ENCODE measurements at places on chromosomes 11 and 22.
A peak's percentile ranks its signal among the peaks of the same experiment; 100 is the strongest.

- DNase-seq, result no peak
- H3K27me3 ChIP-seq, result peaks cover 67% of the 10 kb centered on the region
- H3K4me3 ChIP-seq, result no peak overlapping the region
- no peaks in the 10 kb centered on the region for H3K4me1 ChIP-seq
- H3K36me3 ChIP-seq, result no peaks in the 10 kb centered on the region
- H3K27ac ChIP-seq, result no peak overlapping the region
Measured at GRCh38 chr22:47836957-47837356, 1074.5 kb downstream of the TBC1D22A start.

GRCh38 chr11:83554876-83555275 is 268.7 kb upstream of the CCDC90B start:
- no peak overlapping the region for H3K4me3 ChIP-seq
- H3K4me1 ChIP-seq, result no peaks in the 10 kb centered on the region
- DNase-seq, result no peak
- no peaks in the 10 kb centered on the region for H3K27me3 ChIP-seq

DNA sequence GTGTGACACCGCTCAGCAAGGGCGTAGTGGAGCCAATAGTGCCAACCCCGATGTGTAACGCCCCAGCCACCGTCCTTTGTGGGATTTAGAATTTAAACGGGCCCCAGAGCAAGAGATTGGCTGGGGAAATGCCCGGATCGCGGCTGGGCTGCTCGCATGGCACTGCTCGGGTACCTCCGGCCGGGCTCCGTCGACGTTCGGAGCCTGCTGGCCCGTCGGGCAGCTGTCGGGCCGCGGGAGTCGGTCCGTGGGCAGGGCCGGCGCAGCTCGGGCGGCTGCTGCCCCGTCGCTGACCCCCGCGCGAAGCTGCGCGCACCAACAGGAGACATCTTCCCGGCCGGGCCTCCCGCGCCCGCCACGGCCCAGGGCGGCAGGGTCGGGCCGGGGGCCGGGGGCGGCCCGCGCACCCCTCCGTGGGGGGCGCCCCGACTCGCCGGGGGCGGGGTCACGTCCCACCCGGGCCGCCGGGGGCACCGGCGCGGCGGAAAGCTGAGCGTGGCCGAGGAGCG is 1.3 kb upstream of the KDM2A start:
- no peaks in the 10 kb centered on the region for H3K27me3 ChIP-seq
- DNase-seq, result peak; percentile 23
- H3K36me3 ChIP-seq, result peaks cover 22% of the 10 kb centered on the region
- H3K4me1 ChIP-seq, result peaks cover 40% of the 10 kb centered on the region
- H3K4me3 ChIP-seq, result peak overlapping the region; percentile 99

- no peak overlapping the region for H3K4me3 ChIP-seq
- H3K36me3 ChIP-seq, result no peaks in the 10 kb centered on the region
- peaks cover 49% of the 10 kb centered on the region for H3K27me3 ChIP-seq
- H3K27ac ChIP-seq, result no peak overlapping the region
- no peaks in the 10 kb centered on the region for H3K4me1 ChIP-seq
Measured at GRCh38 chr22:32850591-32851517, 49.3 kb downstream of the TIMP3 start.

GRCh38 chr22:40491990-40492631 is 121.7 kb downstream of the SGSM3 start:
- H3K36me3 ChIP-seq, result peaks cover 1% of the 10 kb centered on the region
- peaks cover 36% of the 10 kb centered on the region for H3K4me1 ChIP-seq
- H3K4me3 ChIP-seq, result no peak overlapping the region
- H3K27ac ChIP-seq, result no peak overlapping the region
- no peaks in the 10 kb centered on the region for H3K27me3 ChIP-seq

GRCh38 chr11:41246399-41246745 is 213.1 kb downstream of the LRRC4C start:
- H3K27ac ChIP-seq, result no peak overlapping the region
- H3K4me3 ChIP-seq, result no peak overlapping the region
- no peaks in the 10 kb centered on the region for H3K4me1 ChIP-seq
- H3K27me3 ChIP-seq, result no peaks in the 10 kb centered on the region
- H3K36me3 ChIP-seq, result no peaks in the 10 kb centered on the region

GRCh38 chr22:26597026-26597425 is 7.1 kb upstream of the TPST2 start:
- peak; percentile 35 for DNase-seq
- peak overlapping the region; percentile 97 for H3K27ac ChIP-seq
- H3K27me3 ChIP-seq, result no peaks in the 10 kb centered on the region
- H3K4me3 ChIP-seq, result peak overlapping the region; percentile 54
- H3K4me1 ChIP-seq, result peaks cover 70% of the 10 kb centered on the region

GRCh38 chr22:38843657-38844314 is at the start of gene NPTXR:
Gene NPTXR, minus strand, starts transcription at chr22:38844028.
- H3K4me3 ChIP-seq, result peak within 1 kb of the TSS; percentile 81
- peak; percentile 25 for DNase-seq
- H3K4me1 ChIP-seq, result peaks cover 33% of the 10 kb centered on the region
- peak within 1 kb of the TSS; percentile 46 for H3K27ac ChIP-seq
- peaks cover 4% of the 10 kb centered on the region for H3K36me3 ChIP-seq

- no peaks in the 10 kb centered on the region for H3K27me3 ChIP-seq
- H3K36me3 ChIP-seq, result no peaks in the 10 kb centered on the region
- no peak overlapping the region for H3K27ac ChIP-seq
- DNase-seq, result no peak
Measured at GRCh38 chr11:80650966-80651365, 1210.1 kb upstream of the TENM4 start.

DNA sequence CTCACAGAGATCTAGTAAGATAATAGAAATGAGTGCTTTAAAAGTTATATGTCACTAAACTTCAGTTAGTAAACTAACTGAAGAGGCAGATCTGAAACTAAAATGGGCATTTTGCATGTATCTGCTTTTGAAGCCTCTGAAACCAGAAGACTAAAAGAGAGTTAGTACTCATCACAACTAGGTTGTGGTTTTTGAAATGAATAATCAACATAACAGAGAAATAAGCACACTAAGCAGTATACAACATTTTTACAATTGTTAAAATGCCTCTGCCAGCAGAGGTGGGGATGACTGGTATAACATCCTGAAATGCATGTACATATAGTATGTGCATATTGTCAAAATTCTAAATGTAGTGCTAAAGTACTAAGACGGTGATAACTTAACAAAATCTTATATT is 564.5 kb downstream of the DLG2 start:
- DNase-seq, result no peak
- H3K27ac ChIP-seq, result no peak overlapping the region
- no peaks in the 10 kb centered on the region for H3K4me1 ChIP-seq
- H3K27me3 ChIP-seq, result no peaks in the 10 kb centered on the region
- H3K4me3 ChIP-seq, result no peak overlapping the region

Data from central memory CD8-positive, alpha-beta T cell (primary cell).